Suppressor macrophage (primary cell): ENCODE measurements at places on chromosomes 6 and 20.

DNA sequence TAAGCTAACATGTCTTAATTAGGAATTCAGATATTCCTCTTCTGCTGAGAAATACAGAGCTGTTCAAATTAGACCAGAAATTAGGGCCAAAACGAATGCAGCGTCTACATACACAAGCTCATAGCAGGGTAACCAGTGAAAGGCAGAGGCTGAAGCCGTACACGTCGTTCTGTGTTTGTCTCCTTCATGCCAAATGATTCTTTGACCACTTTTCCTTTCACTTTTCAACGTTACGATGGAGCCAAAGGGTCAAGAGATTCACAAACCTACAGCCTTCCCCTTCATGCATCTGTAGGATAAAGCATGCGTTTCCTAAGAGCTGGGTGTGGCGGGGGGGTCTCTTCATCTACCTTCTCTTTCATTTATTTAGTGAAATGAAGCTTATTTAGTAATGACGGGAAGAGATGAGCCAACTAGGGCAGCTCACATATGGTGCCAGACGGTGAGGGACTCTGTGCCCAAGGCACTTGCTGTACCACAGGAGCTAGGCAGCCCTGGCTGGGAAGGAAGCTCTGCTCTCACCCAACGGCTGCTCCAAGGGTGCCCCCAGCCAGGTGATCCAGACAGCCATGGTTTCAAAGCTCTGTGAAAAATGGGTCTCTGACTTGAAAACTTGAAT is 178.0 kb downstream of the ATXN1 start:
- no peak for DNase-seq

GRCh38 chr20:45008521-45009049 is 42.3 kb downstream of the STK4 start:
- DNase-seq, result no peak

DNA sequence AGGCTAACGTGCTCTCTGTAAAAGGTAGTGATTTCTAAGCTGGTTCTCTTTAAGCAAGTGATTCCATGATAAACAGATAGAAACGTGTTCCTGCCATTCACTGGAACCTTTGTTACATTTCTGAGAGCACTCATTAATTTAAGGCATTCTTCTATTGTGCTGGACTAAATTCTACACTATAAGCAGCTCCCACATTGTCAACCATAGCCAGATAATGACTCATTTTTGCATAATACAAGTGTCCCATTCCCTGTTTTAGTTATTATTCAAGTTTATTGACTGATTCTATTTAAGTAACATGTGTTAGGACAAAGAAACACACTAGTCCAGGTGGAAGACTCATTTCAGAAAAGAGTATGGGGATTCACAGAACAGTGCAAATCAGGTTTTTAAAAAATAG is 13.5 kb upstream of the XRN2 start:
- DNase-seq, result no peak

DNA sequence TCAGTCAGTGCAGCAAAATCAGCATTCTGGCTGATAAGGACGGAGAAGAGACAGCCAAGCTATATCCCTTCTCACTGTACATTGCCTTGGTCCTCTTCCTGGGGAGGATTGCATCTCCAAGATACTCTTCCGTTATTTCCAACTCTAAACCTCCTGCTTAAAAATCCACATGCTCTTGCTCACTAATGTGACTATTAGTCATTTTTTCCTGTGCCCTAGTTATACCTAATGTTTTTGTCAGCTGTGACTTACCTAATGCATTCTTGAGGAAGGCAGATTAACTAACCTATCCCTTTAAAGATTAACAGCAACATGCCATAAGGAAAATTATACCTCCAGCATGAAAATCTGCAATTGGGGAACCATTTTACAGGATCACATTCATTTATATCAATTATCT is 317.6 kb downstream of the BTBD9 start:
- no peak for DNase-seq

DNA sequence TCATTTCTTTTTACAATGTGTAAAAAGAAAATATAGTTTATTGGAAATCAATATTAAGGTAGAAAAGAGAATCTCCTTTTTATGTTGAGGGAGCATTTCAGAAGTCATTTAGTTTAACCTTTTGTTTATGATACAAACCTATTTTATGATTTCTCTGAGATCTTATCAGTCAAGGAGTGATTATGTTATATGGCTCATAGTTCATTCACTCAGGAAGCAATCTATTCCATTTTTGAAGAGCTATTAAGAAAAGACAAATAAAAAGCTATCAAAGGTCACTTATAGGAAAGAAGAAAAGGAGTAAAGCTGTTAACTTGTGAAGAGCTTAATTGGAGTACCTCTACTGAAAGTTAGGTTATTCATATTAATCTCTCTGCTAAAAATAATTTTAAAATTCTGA is 526.6 kb upstream of the JAG1 start:
- DNase-seq, result no peak

DNA sequence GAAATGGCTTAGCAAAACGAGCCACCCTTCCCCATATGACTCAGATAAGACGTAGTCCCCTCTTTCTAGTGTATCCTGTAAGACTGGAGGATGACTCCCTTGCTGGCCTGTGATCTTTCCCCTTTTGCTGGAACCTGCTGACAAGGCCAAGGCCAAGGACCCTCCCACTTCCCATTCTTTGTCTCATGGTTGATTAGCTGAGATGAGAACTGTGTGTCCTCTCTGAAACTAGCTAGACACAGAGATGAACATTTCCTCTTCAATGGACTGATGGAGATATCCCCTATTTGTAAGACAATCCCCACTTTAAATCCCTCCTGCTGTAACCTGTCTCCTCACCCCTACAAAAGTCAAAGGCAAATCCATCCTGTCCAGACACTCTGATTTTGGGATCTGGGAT is 33.4 kb upstream of the SCRT2 start:
- DNase-seq, result no peak
